SIG-M5 (cell line): ENCODE measurements at places on chromosomes 13 and 19.

DNA sequence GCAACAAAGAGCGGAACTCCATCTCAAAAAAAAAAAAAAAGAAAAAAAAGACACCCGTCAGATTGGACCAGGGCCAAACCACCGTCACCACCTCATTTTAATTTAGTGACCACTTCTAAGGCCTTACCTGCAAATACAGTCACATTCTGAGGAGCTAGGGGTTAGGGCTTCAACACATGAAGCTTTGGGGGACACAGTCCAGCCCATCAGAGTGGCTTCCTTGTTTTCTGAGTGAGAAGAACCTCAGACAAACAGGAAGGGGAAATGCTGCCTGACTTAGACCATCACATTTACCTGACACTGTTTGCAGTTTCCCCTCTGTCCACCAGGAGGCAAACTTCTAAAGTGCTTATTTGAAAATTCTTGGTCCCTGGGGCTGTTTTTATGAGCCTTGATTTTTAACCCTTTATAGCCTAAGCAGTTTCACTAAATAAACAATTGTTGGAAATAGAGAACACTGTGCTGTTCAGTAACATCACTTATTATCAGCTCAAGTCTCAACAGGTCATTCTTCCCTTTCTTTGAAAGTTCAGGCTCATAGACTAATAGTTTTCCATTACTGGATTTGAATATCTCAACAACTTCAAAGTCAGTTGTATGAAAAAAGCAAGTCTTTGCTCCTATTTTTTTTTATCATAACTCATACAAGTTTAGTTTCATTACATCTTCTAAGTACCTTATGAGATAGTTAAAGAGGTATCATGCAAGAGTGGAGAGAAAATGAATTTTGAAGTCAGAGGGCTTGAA is 74.9 kb upstream of the WASF3 start:
- no peak for DNase-seq

DNA sequence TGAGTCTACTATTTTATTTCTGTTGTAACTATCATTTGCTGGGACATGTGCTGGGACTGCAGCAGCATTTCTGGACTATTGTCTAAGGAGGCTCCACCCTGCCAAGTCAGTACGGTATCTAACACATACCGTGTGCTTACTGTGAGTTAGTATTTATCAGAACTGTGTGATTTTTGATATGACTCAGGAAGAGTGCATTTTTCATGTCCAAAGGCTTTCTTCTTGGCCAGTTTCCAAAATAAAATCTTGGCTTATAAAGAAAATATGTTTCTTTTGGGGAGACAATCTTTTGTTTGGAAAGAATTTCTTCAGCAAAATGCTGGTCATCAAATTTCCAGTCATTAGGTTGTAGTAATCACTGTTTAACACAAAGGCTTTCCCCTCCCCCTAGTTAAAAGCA is 11.6 kb downstream of the PARP4 start:
- no peak for DNase-seq

DNA sequence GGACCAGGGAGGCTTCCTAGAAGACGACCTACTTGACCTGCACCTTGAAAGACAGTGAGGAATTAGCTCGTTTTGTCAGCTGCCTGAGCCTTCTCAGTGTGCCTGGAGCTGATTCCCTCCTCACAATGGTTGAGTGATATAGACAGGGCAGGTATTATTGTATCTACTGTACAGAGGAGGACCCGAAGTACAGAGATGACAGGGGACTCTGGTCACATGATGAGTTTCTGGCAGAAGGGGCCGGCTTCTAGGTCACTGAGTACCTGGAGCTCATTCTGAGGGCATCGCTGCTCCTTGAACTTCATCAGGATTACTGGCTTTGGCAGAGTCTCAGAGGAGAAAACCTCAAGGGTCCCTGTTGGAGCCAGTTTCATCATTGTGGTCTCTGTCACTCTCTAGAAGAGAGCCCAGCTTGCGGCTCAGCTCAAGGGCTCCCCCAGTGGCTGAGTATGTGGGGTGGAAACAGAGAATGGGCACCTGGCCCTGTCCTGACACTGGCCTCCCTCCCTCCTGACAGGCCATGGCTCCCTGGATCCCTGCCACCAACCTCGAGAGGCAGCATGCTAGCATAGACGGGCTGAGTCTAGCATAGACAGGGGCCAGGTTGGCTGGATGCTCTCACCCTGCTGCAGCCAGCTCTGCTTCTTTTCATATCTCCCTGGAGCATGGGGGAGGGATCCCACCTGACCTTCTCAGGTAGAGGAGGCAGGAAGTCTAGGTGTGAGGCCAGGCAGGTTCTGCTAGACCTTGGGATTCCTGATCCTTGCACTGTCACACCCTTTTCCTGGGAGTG is 38.7 kb downstream of the NFIX start:
- no peak for DNase-seq

DNA sequence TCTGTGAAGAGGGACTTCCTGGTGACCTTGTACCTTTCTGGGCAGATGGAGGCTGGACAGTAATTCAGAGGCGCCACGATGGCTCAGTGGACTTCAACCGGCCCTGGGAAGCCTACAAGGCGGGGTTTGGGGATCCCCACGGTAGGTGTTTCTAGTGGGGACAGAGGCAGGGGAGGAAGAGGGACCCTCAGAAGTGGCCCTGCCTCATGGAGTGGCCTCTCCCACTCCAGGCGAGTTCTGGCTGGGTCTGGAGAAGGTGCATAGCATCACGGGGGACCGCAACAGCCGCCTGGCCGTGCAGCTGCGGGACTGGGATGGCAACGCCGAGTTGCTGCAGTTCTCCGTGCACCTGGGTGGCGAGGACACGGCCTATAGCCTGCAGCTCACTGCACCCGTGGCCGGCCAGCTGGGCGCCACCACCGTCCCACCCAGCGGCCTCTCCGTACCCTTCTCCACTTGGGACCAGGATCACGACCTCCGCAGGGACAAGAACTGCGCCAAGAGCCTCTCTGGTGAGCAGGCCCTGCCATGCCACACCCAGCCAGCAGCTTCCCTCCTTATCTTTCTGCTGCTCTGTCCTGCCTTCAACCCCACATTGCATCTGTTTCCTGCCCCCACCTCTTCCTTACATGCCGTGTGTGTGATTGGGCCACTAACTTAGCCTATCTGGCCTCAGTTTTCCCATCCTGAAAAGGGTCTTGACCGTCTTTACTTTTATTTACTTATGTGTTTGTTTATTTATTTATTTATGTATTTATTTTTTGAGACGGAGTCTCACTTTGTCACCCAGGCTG is 7.3 kb downstream of the ANGPTL4 start:
- no peak for DNase-seq

GRCh38 chr19:55173714-55174409 is 6.2 kb downstream of the SYT5 start:
- no peak for DNase-seq

DNA sequence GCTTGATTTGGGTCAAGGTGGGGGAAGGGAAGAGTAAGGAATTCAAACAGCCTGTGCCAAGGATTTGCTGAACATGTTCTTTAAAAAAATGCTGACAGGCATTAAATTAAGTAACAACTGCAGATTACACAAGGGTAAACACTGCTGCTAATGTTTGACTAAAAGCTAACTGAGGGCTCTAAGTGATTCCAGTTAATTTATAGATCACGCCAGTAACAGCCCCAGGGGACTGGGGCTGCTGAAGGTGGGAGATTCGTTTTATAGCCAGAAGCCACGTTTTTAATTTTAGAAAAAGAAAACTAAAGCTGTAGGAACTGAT is 321.7 kb downstream of the DLEU7 start:
- DNase-seq = no peak

DNA sequence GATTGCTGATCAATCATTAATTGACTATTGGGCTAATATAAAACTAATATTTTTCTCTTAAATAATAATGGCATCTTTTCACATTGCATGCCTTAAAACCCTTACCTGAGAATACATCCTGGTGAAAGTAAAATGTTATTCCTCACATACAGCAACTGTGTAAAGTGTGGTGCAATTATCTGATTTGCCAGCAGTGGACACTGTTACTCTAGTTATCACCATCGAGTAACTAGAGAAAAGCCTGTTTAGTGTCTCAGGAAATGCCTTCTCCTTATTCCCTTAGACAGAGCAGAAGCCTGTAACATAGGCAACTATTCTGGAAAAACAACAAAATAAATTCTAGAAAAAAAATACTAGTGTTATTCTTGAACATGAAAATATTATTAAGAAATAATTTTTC is 459.8 kb downstream of the FGF14 start:
- DNase-seq = no peak

DNA sequence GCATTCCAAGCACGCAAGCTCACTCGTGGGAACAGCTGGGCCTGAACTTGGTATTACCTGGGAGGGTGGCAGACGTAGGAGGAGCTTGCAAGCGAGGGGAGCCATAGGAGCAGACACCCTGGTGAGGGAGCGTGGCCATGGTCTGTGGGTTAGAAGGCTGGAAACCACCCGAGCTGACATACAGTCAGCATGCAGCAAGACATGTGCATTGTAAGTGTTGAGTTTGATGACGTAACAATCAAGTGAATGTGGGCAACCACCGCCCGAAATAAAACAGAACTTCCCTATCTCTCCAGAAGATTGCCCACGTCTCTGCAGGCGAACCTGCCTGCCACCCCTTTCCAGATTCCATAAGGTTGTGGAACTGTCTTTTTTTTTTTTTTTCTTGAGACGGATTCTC is 26.8 kb downstream of the UBXN6 start:
- peak; percentile 24 for DNase-seq

GRCh38 chr19:28257396-28257795 is 955.6 kb downstream of the UQCRFS1 start:
- DNase-seq = no peak

DNA sequence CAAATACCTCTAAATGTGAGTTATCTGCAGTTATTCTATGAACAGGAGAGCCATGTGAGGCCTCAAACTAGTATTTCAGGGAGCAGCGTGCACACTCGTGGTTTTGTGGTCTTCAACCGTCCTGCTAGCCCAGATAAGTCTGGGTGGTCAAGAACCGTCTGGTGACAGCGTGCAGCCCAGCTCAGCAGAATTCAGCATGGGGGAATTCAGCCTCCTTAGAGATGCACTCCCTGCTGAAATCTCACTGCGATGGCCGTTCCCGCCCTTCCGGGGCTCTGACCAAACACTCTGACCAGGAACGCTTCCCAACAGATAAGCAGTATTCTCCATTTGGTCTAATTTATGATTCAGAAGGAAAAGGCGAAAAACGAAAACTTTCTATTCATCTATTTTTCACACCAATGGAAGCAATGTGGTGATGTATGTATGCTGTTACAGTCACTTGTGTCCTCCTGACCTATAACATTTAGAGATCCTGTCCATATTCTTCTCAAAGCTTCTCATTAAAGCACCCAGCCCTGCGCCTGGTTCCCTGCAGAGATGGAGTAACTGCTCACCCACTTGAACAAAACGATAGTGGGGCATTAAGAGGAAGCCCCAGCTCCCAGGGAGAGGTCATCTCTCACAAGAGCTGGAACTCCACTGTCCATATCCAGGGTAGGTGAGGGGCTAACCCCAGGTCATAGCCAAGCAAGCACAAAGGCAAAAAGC is 2.9 kb downstream of the ANKRD27 start:
- DNase-seq = no peak

DNA sequence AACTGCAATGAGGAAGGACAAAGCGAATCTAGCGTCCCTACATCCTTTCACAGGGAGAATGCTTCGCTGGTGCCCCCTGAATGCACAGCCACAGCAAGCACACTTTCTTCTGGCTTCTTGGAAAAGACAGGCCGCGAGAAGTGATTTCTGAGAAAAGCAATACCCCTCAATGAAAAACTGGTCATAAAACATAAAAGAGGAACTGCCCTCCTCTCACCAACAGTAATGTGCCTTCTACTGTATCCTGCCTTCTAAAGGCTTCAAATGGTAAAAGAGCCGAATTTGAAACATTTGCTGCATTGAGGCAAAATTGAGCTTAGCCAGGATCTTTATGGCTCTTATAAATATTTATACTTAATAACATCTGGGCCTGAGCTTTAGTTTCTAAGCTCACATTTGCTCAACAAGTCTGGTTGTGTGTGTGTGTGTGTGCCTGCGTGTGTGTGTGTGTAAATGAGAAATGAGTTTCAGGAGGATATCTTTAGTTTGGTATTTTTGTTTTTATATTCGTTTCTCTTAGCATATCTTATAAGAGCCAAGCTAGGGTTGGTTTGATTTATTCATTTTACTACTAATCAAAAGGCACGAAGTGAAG is 246.1 kb upstream of the MAB21L1 start:
- DNase-seq = no peak
